ENCODE measurements at places on chromosomes 12 and 14.

DNA sequence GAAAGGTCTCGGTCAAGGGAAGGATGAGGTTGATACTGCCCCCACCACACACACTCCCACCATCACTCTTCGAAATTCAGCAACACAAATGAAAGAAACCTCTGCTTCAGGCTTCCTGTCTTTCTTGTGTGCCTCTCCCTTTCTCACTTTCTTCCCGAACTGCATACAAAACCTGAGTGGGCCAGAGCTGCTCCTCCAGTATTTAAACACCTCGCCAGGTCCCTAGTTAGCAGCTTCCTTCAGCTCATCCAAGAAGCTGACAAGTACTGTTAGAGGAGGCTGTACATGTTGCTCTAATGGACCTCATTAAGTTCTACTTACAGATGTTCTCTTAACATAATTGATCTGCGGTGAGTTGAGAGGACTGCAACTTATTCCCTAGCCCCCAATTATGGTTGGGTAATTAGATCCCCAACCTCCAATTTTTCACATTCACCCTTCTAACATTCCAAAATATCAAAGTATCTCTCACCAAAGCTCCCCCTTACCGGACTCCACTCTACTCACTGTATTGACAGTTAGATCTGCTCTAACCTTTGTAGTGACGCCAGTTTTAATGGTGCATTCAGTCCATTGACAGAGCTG is 4.1 kb upstream of the LMO3 start:
- no peak for DNase-seq

DNA sequence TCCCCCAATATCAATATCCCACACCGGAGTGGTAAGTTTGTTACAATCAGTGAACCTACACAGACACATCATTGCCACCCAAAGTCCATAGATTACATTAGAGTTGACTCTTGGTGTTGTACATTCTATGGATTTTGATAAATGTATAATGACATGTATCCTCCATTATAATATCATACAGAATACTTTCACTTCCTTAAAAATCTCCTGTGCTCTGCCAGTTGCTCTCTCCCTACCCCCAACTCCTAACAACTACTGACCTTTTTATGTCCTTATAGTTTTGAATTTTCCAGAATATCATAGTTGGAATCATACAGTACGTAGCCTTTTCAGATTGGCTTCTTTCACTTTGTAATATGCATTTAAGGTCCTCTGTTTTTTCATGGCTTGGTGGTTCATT is 48.4 kb downstream of the SLC4A8 start:
- DNase-seq, result no peak

DNA sequence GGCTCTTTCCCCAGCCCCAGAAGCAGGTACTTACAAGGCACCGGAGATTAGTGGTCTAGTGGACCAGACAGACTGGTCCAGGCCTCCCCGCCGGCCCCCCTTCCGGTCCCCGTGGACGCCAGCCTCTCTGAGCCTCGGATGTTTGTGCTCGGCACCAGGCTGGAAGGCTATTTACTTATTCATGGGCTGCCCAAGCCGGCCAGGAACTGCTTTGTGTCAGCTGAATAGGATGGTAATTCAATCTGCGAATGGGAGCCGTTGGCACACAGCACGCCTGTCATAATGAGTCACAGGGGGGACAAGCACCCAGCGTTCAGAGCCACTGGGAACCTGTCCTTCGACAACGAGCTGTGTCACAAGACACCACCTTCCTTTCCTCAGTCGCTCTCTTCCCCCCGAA is 82.3 kb downstream of the RIMBP2 start:
- DNase-seq, result no peak

GRCh38 chr14:75445236-75445635 is 17.4 kb downstream of the JDP2 start:
- no peak for DNase-seq

DNA sequence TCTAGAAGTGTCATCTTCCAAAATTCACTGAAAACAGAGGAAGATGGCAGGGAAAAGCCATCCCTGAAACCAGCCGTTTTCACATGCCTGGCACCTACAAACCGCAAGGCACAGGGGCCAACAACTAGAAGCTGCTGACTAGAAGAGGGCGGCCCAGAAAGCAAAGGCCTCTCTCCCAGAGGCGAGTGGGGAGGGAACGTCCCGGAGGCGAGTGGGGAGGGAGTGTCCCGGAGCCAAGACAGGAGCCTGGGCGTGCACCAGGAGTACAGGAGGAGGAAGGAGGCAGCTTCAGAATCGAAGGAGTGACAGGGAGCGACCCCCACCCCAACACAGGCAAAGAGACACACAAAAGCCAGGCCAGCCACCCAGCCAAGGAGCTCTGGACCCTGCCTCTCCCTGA is 21.0 kb downstream of the ANKLE2 start:
- no peak for DNase-seq

GRCh38 chr14:90193925-90194324 is 62.4 kb upstream of the PSMC1 start:
- no peak for DNase-seq

DNA sequence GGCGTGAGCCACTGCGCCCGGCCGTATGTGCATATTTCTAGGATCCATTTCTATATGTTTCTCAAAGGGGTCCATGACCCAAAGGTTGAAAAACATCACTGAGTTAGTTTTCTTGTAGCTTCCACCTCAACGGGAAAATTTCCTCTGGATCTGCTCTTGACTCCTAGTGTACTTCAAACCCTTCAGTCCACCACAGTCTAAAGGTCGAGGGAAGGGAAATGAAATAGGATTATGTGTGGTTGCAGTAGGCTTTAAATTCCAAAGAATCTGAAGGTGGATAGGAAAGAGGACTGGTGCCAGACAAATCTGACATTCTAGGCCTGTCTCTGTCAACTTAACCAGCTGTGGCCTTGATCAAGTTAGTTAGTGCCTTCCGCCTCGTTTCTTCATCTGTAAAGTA is 1.7 kb upstream of the SUOX start:
- no peak for DNase-seq

DNA sequence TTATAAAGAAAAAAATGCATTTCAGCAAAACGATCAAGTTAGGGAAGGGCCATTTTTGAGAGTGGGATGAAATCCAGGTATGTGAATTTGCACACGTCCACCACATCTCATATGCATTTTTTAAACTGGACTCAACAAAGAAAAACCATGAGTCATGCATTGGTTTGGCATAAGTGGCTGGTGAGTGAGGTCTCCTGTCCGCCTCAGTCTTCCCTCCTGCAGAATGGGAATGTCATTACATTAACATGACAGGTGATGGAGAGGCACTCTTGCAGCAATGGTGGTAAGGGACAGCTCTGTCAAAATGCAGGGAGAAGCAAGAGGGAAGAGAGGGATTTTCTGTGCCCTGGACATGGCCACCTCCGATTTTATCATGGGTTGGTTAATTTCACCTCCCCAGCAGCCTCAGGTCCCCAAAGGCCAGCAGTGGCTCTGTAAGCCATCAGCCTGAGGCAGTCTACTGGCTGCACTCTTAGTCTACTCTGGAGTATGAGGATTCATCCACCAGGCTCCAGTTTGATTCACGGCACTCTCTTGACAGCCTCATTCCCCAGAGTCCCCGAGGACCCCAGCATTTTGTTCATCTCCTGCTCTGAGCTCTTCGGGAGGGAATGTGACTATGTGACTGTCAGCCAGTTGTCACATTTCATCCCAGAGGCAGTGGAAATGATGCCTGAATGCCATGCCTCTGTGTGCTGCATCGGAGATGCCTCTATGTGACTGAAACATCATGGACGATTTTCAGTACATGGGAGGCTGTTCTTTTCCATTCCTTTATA is 17.1 kb upstream of the PWP1 start:
- no peak for DNase-seq

- DNase-seq, result peak; percentile 39
Observed at GRCh38 chr12:93784339-93785086, 107.3 kb downstream of the CRADD start.
